DMS79 treated with DMSO at 0.1 percent for 48 hours (cell line): ENCODE measurements at places on chromosomes 3 and 15.

DNA sequence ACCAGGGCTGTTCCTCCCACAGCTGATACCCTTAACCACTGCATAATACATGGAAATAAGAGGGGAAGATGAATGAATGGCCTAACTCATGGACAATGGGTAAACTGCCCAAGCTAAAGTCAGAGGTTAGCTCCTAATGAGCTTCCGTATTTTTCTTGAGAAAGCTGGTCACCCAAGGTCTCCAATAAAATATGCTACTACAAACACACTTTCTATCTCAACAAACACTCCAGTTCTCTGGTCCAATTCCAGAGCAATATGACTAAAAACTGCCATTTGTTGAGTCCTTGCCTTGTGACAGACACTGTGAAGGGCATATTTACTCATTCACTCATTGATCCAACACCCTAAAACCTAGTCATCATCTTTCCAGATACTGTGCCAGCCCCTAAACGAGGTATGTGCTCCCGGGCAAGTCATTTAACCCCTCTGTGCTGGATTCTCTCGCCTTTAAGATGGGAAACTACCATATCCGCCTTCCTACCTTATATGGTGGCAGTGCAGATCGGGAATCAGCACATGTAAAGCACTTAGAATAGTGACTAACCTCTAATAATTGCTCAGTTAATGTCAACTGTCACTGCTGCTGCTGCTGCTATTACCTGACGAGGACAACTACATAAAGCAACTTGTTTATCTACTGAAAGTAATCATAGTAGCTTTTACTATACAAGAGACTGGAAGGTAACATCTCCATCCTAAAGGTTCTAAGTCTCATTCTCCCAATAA is 89.1 kb downstream of the XXYLT1 start:
- DNase-seq, result no peak

DNA sequence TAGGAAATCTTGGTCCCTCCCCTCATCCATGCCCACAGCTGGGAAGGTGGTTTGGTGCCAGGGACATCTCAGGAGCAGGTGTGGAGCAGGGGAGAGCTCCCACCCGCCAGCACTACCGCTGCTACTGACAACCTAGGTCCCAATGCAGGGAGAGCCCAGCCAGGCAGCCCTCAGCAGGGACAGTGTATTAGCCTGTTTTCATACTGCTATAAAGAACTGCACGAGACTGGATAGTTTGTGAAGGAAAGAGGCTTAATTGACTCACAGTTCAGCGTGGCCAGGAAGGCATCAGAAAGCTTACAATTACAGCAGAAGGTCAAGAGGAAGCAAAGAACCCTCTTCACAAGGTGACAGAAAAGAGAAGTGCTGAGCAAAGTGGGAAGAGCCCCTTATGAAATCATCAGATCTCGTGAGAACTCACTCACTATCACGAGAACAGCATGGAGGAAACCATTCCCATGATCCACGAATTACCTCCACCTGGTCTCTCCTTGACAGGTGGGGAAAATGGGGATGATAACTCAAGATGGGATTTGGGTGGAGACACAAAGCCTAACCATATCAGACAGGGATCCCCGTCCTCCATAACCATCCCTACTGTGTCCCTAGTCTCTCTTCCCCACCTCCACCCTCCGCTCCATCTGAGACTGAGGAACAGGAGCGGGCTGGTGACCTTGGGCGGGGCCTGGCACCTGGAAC is 218.6 kb downstream of the TBC1D2B start:
- DNase-seq, result no peak

DNA sequence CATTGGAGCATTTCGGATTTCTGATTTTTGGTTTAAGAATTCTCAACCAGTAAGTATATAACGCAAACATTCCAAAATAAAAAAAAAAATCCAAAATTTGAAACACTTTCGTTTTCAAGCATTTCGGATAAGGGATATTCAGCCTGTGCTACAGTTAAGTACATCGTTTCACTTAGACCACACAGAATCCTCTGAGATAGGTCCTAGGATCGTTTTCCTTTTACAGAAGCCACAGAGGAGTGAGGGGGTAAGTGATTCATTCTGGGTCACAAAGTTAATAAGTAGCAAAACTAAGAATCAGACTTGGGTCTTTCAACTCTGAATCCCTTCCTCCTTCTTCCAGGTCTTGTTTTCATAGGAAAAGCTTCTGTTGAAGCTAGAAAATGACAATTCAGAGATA is 249.3 kb downstream of the BBX start:
- DNase-seq, result no peak

- DNase-seq, result no peak
Observed at GRCh38 chr15:85475711-85476110, 95.3 kb downstream of the AKAP13 start.

DNA sequence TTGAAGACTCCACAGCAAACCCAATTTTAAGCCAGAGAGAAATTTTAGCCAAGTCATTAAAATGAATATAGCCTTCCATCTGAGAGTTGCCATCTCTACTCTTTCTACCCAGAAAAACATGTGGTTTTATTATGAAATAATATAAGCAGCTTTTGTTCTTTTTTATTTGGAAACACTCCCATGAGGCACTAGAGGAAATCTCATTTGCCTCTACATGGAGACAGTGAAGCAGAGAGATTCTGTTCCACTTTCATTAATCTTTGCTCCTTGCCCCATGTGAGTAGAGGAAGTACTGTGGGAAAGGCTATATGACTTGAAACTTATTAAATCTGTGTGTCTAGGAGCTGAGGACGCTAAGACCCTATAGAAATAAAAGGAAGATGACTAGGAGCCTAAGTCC is 111.1 kb downstream of the P3H2 start:
- no peak for DNase-seq

DNA sequence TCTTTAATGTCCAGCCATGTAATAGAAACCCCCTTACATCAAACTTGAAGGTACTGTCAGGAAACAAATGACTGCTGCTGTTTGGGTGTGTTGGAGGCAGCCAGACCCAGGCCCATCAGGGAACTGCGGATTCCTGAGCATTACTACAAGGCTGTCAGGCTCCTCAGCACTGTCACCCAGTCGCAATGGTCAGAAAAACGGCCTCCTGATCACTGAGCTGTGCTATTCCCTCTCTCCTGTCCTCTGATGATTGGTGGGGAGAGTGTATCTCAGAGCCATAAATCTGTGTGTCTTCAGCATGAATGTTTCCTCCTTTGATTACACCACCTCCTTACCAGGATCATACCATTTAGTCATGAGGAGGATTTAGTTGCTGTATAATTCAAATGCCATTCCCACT is 135.2 kb upstream of the GADL1 start:
- DNase-seq, result no peak

DNA sequence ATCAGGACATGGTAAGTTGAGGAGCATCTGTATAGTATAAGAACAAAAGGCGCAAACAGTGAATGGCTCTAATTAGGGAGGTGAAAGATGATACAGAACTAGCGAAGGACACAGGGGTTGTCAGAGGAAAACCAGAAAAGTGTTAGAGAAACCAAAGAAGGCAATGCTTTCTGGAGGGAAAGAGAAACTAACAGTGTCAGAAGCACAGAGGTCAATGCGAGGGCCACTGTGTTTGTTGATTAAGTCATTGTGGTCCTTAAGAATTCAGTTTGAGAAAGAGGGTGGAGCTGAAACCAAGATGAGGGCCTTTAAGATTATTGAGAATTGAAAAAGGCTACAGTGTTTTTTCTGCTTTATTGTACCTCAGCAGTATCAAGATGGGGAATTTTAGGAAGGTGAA is 28.8 kb downstream of the ATG7 start:
- DNase-seq, result no peak

DNA sequence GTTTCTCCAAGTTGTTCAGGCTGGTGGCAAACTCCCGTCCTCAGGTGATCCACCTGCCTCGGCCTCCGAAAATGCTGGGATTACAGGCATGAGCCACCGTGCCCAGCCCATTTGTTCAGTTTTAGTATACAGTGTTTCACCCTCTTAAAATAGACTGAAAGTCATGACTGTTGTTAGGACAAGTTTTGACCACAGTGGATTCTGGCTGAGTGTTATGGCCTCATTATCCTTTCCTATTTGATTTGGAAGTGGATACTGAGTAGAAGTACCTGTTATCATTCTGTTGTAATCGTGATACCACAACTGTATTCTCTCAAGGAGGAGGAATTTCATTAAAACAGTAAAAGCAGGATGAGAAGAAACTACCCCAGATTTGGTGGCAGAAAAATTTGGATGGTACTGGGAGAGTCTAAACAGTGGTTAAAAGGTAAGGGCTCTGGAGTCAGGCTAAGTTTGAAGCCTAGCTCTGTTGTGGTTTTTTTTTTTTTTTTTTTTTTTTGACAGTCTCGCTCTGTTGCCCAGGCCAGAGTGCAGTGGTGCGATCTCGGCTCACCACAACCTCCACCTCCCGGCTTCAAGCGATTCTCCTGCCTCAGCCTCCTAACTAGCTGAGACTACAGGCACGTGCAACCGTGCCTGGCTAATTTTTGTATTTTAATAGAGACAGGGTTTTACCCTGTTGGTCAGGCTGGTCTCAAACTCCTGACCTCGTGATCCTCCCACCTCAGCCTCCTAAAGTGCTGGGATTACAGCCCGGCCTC is 2.6 kb downstream of the MAP2K1 start:
- DNase-seq, result no peak

GRCh38 chr15:31101262-31102038 is at the start of gene TRPM1:
Gene TRPM1 (minus strand): TSS chr15:31101725. CDS start chr15:31081355, 20,370 bp downstream.
- DNase-seq, result no peak

- DNase-seq, result no peak
Observed at GRCh38 chr15:53987480-53987879, 9.2 kb downstream of the UNC13C start.

DNA sequence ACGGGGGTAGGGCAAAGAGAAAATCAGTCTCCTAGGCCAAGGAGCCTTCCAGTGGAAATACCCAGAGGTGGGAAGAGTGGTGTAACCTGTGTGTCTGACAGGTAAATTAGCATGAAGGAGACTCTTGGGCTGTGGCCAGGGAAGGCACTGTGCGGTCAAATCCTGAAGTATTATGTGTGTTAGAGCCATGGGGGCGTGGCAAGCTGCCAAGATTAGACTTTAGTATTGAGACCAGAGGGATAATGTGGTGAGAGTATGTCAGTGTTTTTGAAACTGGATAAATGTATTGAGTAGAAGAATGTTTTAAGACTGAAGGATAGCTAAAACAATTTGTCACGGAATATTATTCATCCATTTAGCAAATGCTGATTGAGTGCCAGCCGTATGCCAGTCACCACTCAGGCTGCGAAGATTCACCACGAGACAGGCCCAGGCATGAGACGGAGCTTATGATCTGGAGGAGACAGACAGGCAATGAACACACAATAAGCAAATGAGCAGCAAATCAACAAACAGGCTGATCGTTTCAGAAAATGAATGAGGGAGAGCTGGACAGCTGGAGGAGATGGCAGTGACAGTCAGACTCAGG is 445.9 kb downstream of the MCTP2 start:
- no peak for DNase-seq

GRCh38 chr15:82950746-82951370 is 1.7 kb downstream of the HOMER2 start:
- peak; percentile 8 for DNase-seq

DNA sequence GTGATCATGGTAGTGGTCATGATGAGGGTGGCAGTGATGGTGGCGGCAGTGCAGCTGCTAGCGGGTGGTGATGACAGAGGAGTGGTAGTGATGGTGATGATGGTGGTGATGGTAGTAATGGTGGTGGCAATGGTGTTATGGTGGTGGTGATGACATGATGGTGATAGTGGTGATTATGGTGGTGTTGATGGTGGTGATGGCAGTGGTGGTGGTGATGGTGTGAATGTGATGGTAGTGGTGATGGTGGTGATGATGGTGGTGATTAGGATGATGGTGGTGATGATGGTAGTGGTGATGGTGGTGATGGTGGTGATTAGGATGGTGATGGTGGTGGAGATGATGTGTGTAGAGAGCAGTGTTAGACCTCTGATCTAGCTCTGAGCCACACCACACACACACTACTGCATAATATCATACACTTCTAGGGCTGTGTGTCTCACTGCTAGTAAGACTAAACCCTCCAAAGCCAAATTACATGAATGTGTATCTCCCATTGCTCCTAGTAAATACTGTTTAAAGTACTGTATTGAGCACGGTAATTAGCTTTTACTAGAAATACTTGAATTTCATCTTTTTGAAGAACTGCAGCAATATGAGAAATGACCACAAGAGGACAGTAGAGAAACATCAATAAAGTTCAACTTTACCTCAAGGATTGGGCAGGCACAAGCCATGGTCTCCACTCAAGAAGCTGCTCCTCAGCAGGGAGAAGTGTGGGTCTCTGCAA is 28.8 kb downstream of the TMED3 start:
- DNase-seq, result peak; percentile 2

DNA sequence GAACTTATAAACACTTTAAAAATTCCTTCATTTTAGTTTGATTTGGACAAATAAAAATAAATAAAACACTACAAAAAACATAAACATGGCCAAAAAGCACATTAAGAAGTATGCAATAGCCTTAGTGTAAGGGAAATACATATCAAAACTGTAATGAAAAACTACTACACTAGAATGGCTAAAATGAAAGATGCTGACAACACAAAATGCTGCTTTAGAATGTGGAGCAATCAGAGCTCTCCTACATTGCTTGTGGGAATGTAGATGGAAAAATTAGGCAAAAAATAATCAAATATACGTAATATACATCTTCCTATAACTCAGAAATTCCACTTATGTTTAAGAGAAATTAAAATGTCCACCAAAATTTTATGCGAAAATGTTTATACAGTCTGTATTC is 96.2 kb downstream of the ABI3BP start:
- no peak for DNase-seq
